ENCODE measurements at places on chromosomes 7 and 10.

DNA sequence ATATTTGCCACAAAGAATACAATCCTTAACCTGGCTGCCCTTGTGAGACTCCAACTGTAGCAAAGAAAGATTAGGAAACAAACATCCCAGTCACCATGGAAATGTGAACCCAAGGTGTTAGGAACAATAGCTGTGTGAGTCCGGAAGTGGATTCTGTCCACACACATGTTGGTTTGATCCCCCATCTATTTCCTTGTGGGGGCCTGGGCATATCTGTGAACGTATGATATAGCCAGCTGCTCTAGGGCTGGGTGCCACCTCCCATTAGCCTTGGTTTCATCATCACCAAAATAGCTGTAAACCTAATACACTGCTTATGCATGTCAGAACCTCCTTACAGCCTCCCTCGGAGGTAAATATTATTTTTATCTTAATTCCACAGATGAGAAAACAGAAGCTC lies 26.4 kb downstream of the GRK5 start:
- no peak for DNase-seq

DNA sequence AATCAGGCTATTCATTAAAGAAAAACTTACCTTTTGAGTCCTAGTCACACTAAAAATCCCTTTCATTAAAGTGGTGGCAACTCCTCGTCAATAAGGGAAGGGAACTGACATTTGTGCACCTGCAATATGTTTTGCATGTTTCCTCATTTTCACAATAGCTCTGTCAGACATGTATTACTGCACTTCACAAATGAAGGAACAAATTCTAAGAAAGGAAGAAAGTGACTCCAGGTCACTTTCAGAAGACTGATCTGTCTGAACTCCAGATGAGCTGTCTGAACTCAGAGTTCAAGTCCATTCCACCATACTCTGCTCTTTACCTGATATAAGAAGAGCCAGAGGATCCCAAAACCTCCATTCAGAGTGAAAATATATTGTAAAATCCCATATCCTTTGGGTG lies 50.3 kb upstream of the GSAP start:
- DNase-seq, result no peak

GRCh38 chr10:44517635-44518034 lies 132.7 kb upstream of the CXCL12 start:
- DNase-seq, result no peak

DNA sequence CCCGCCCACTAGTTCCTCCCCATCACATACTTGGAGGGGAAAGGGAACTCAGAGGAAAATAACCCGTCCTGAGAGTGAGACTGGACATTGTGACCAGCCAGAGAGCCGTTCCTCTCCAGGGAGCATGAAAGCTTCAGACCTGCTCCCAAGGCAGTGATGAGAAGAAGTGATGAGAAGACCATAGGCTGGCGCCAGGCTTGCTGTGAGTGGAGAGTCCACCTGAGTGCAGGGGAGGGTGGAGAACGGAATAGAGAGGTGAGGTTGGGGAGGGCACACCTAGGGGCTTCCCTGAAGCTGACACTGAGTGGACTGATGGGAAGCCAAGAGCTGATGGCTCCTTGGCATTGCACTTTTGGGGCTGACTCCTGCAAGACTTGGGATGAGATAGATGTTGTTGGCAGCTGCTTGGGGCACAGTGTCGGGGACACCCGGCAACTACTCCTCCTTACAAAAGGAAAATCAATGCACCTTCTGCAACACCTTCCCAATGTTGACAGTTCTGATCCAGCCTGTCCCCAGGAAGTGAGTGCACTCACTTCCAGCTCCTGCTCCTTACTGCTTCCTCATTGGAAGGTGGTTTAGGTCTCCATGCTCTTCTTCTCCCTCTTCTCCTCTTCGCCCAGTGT lies 79.4 kb downstream of the EMX2 start:
- no peak for DNase-seq

GRCh38 chr7:23106823-23107663 lies 1.5 kb downstream of the KLHL7 start:
- no peak for DNase-seq

GRCh38 chr10:119199231-119199992 lies 8.0 kb upstream of the GRK5 start:
- no peak for DNase-seq

- DNase-seq, result no peak
These were observed 207.4 kb downstream of the GPR158 start for GRCh38 chr10:25382029-25382810.

GRCh38 chr10:132869621-132870020 lies 72.7 kb downstream of the CFAP46 start:
- DNase-seq, result no peak

DNA sequence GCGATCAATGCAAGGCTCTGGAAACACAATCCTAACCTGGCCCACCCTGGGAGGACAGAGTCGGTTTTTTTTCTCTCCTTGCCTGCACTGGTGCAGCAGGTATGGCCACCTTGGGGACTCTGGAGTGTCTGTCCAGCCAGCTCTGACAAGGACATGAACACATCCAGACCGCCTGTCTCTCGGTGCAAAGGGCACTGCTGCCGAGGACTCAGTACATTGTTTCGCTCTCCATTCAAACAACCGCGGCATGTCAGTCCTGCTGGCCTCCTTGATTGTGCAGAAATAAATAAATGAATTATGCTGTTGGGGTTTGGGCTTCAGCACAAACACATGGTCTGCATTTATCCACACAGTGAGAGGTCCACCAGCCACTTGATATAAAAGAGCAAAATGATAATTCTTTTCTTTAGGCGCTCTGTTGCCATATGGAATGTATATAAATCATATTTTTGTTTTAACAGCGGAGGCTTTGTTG lies 565.2 kb downstream of the KCNMA1 start:
- no peak for DNase-seq

DNA sequence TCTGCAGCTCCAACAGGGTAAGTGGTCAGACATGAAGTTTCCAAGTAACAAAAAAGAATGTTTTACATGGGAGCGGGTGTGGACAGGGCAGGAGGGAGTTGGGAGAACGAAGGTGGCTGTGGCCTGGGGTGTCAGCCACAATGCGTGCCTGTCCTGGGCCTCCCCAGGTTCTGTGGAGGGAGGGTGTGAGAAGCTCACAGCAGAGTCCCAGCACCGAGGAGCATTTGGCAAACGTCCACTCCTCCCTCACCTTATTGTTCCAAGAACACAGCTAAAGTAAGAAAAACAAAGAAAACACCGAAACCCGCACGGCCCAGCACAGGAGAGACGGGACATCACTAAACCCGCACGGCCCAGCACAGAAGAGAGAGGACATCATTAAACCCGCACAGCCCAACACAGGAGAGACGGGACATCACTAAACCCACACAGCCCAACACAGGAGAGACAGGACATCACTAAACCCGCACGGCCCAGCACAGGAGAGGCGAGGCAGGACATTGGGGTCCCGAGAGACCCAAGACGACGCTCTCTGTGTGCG lies 226.4 kb downstream of the MAD1L1 start:
- no peak for DNase-seq

DNA sequence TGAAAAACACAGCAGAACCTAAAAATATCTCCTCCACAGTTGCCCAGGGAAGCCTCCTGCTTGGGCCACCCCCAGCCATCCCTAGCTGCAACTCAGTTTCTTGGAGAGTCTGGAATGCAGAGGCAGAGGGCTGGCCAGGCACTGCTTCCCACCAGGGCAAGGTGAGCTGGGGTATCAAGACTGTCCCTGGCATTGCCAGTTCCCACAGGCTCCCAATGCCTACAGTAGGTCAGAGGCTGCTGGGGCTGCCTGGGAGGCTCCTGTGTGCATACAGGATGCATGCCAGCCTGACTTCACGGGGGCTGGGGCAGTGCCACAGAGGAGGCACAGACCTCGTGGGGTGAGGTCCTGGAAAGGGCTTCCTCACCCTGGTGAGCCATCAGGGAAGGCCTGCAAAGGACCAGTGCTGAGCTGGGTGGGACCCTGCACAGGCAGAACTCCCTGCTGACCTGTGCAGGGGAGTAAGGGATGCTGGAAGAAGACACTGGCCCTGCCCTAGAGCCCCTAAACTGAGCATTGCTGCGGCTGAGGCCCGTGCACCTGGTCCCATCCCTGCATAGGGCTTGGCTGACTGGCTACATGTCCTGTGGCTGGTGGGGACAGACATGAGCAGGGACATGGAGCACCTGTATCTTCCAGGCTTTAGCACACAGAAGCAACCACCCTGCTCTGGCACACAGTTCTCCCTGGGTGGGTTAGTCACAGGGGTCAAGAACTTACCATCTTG lies 121.9 kb upstream of the RET start:
- DNase-seq, result no peak

- no peak for DNase-seq
These were observed 362.5 kb upstream of the NRP1 start for GRCh38 chr10:33697016-33697415.

- DNase-seq, result no peak
These were observed 11.7 kb upstream of the ZNF862 start for GRCh38 chr7:149826344-149827088.

- no peak for DNase-seq
These were observed 172.6 kb upstream of the INHBA start for GRCh38 chr7:41875513-41875912.

GRCh38 chr10:30442019-30442606 lies 8.1 kb downstream of the MAP3K8 start:
- no peak for DNase-seq

- DNase-seq, result no peak
These were observed 476 bp upstream of the ZFYVE27 start for GRCh38 chr10:97736403-97736901.

- no peak for DNase-seq
These were observed 178.0 kb upstream of the FAM3C start for GRCh38 chr7:121574109-121574508.

- no peak for DNase-seq
These were observed 15.7 kb downstream of the ANLN start for GRCh38 chr7:36405409-36405803.

DNA sequence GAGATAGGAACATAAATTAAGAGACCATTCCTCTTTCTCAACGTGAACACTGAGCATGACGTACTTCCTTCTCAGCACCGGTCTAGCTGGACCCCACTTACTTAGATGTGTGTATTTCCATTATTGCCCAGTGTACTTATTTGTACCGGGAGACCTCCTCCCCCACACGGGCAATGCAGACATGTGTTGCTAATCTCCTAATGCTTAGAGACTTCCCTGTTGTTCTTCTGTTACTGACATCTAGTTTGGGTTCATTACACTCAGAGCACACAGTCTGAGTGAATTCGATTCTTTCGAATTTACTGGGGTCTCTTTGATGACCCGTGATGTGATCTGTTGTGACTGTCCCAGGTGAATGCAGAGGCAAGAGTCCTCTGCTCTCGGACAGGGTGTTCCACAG lies 260.0 kb downstream of the MAD1L1 start:
- DNase-seq, result no peak

- no peak for DNase-seq
These were observed 91.7 kb downstream of the MLLT10 start for GRCh38 chr10:21625623-21626229.

- DNase-seq, result no peak
These were observed 245.6 kb downstream of the MAD1L1 start for GRCh38 chr7:1987084-1987535.

DNA sequence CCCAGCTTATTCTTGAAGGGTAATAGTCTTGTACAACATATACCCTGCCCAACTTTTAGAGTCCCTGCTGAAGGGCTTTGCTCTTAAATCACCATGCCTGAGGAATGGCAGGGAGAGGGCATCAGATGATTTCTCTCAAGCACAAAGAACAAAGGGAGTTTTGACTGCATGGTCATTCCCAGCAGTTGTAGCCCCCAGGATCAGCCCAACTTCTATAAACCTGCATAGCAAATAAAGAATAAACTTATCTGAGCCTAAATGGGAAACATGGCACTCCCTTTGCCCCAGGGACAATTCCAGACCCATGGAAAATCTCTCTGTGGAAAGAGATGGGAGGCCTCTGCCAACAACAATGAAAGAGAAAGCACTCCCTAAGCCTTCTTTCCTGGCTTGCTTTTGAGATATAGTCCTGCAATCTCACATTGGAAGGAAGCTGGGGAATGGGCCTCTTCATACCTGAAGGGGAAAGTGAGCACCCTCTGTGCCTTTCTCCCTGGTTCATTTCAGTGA lies 18.7 kb downstream of the CADPS2 start:
- no peak for DNase-seq

- no peak for DNase-seq
These were observed 3.5 kb upstream of the CPA2 start for GRCh38 chr7:130263130-130263529.

- DNase-seq, result no peak
These were observed 91.7 kb downstream of the RNF216 start for GRCh38 chr7:5689716-5690115.

DNA sequence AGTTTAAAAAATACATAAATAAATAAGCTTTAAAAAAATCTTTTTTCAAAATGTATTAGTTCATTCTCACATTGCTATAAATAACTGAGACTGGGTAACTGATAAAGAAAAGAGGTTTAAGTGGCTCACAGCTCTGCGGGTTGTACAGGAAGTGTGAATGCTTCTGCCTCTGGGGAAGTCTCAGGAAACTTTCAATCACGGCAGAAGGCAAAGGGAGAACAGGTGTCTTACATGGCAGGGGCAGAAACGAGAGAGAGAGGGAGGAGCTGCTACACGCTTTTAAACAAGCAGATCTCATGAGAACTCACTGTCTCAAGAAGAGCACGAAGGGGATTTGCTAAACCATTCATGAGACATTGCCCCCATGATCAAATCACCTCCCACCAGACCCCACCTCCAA lies 114.6 kb downstream of the DNAJC1 start:
- DNase-seq, result no peak

GRCh38 chr10:112991888-112992491 lies 41.9 kb downstream of the TCF7L2 start:
- no peak for DNase-seq

DNA sequence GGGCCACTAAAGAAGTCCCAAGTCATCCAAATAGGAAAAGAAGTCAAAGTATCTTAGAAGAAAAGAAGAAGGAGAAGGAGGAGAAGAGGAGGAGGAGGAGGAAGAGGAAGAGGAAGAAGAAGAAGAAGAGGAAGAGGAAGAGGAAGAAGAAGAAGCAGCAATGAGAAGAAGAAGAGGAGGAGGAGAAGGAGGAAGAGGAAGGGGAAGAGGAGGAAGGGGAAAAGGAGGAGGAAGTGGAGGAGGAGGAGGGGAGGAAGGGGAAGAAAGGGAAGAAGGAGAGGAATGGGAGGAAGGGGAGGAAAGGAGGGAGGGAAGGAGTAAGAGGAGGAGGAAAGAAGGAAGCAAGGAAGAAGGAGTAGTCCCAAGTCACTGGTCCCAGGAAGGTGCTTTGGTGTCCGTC lies 21.7 kb upstream of the RADIL start:
- DNase-seq, result no peak

DNA sequence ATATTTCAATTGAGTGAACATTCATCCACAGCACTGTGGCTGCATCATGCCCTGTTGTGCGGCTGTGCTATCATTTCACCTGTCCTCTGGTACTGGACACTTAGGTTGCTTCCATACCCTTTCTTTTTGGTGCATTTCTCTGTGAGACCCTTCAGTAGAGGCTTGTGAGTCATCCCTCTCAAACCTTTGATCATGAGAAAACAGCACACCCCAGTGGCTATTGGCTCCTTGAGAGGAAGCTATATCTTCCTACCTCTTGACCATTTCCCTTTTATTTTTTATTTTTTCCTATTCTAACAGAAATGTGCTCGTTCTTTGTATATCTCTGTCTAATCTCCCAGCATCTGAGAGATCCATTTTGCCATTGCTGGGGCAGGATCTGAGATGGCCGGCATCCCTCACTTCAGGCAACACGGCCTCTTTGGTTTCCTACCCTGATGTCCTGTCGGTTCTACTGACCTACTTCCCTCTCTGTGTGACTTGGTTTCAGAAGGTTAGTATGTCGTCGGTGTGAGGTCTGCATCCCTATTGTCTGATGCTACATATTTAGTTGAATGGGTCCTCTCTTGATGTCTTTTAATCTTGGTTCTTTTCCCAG lies 23.8 kb upstream of the PIK3AP1 start:
- DNase-seq, result no peak

- DNase-seq, result no peak
These were observed 47.4 kb upstream of the R3HCC1L start for GRCh38 chr10:98086837-98087708.

Data from stimulated activated CD8-positive, alpha-beta memory T cell treated with anti-CD3 and anti-CD28 coated beads, Interleukin-4, amount 100 ng/mL, for 1 hour (primary cell).